ENCODE measurements at places on chromosomes 7 and 10.

GRCh38 chr7:37690206-37690605 is 6.6 kb downstream of the GPR141 start:
- DNase-seq = no peak

DNA sequence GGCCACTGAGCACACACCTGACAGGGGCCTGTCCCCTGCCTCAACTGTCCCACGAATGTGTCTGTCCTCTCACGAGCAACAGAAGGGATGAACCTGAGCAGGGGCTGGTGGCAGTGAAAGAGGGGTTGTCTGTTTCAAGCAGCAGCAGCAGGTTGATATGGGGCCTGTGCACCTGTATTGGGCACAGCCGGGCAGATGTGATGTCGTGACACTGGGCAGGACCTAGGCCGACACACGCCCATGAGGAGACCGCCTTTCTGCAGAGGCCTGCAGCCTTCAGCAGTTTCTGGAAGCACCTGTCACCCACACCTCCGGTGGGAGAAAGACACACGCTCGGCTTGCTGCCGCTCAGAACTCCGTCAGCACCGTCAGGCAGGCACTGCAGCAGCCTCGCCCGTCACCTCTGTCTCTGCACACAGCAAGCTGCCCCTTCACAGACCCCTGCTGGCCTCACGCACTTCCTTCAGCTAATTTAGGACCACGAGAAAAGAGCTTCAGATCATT is 48.5 kb downstream of the AMZ1 start:
- DNase-seq = no peak

- no peak for DNase-seq
Measured at GRCh38 chr10:59672150-59672875, 37.3 kb downstream of the SLC16A9 start.

DNA sequence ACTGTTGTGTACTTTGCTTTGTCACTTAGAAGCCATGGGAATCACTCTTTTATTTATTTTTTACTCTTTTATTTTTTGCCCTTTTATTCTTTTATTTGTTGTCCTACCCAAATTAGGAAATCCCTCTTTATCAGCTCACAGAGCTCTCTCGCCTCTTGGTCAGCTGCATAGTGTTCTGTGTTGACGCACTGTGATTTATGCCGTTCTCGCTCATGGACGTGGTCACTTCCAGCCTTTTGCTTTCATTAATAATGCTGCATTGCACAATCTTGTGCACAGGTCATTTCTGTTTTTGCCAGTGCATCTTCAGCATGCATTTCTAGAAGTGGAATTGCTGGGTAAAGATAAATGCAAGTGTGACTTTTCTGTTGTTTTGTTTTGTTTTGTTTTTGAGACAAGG is 42.3 kb downstream of the FBH1 start:
- no peak for DNase-seq

DNA sequence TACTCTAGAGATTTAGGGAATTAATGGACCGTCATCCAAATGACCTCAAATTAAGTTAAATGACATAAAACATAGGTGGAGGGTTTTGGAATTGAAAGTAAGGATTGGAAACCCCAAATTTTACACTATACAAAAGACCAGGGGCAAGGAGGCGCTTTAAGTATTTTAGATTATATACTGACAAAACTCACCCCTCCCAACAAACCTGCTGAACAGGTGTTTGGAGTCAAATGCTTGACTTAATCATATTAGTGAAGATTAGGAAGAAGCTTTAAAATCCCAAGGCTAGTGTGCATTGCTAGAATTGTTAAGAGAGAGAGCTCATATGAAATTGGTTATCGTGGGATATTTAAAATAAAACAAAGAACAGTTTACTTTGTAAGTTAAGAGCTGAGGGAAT is at the start of gene GNGT1:
TSS of gene GNGT1 (plus strand) at position 301 of the 400 bp plus-strand sequence. CDS start 180 bp downstream, outside the sequence.
- DNase-seq = no peak

DNA sequence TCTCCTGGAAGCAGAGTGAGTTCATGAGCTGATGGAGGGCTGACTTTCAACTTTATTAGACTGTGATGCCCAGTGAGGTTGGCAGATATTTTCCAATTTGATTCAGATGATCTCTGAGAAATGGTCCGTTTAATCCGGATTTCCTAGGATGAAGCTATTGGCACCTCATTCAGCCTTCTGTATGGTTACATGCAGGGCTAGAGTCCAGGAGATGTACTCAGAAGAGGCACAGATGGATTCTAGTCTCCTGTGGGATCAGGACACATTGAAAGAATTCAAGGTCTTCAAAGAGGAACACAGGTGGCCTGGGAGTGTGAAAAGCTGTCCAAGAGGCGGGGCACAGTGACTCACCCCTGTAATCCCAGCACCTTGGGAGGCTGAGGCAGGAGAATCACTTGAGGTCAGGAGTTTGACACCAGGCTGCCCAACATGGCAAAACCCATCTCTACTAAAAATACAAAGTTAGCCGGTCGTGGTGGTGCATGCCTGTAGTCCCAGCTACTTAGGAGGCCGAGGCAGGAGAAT is 23.0 kb upstream of the RHEB start:
- DNase-seq = peak; percentile 33

DNA sequence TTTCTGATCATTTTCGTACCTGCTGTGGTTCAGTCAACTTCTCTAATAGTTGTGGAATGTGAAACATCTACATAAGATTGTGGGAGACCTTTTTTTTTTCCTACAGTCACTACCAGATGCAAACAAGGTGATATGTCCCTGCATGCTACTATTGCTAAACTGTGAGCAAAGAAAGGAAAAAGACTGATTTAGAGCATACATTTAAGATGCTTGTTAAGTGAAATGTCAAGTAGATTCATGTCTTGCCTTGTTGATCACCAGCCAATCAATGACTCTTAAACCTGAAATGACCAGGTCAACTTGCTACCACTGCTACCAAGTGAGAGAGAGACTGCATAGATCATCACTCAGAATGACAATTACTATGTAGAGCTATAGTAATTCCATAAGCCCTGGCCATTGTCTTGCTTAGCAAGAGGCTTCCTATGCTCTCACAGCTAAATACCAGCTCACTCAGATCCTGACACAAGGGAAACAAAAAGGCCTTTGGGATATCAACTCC is 84.3 kb upstream of the SKAP2 start:
- no peak for DNase-seq

GRCh38 chr10:128859738-128860386 is 607.2 kb upstream of the MGMT start:
- no peak for DNase-seq

- no peak for DNase-seq
Measured at GRCh38 chr10:75770626-75771081, 339.2 kb downstream of the LRMDA start.

- no peak for DNase-seq
Measured at GRCh38 chr10:12479924-12480323, 130.6 kb downstream of the CAMK1D start.

DNA sequence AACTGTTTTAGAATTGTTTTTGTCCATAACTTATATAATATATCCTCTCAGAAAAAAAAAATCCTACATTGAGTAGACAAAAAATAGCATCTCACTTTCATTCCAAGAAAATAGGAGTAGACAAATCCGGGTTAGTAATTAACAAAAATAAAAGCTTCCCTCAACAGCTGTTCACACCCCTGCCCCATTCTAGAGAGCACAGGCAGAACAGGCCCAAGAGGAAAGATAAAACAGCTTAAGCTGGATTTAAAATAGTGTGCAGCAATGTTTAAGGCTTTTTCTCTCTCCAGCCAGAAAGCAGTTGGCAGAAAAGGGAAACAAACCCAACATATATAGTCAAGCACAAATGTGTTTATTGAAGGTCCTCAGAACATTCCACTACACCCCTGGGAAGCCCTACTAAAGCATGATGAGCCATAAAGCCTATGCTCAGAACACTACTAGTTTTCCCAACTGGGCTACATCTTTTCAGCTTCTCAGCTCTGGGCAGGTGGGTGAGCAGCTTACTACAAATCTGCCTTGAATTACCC is 189.9 kb downstream of the MTERF1 start:
- no peak for DNase-seq

DNA sequence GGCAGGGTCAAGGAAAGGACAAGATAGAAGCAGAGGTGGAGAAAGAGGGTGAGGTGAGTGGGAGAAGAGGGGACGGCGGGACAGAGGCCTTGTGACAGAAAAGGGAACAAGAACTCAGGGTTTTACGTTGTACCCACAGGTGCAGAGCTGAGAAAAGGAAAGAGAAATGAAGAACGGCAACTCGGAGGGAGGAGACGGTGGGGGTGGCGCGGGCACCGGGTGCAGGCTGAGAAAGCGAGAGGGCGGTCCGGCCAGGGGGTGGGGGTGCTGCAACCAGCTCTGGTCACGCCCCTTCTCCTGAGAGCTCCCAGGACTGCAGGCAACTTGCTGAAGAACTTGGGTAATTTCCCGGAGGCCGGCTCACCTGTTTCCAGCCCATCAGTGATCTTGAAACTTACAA is 65.3 kb downstream of the CARD11 start:
- no peak for DNase-seq

- no peak for DNase-seq
Measured at GRCh38 chr7:6205971-6206660, 66.3 kb downstream of the CYTH3 start.

- no peak for DNase-seq
Measured at GRCh38 chr10:123552760-123553554, 113.2 kb upstream of the GPR26 start.

DNA sequence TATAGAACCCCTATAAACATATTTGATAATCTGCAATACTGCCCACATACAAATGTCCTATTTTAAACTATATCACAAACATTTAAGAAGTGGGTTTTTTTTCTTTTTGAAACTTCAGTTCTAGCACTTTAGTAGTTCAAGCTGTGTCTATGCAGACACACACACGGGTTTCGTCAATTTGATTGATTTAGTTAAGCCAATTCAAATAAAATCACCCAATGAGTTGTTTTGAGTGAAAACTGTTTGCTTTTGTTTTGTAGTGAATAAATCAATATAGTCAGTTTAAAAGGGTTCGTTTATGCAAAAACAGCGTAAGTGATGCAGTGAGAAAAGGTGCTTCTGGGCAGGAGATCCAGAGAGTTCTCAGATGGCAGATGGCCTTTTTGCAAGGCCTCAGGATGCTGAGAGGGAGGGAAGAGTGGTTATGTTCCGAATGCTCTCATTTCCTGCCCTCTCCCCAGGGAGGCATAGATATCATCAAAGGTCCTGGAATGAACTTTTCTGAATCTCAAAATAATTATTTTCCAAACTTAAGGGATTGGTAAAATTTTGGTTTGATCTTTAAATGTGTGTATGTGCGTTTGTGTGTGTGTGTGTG is 102.7 kb downstream of the AGMO start:
- no peak for DNase-seq

DNA sequence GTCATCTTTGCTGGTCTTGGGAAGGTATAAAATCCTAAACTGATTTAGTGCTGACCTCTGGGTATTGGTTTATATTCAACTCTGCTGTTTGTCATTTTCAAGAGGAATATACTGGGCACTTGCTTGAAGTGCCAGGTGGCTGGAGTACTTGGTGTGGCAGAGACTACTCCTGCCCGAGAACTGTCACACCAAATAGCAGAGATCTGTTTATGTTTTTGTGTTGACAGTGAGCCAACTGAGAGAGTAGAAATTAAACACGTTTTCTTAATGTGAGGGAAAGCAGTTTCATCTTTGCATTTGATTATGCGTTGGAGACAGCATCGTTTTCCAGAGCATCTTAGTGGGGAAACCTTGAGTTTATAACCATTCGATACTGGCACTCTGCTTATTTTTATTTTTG is 174.4 kb downstream of the CDCA7L start:
- peak; percentile 53 for DNase-seq

- DNase-seq = no peak
Measured at GRCh38 chr7:86943447-86943846, 116.0 kb downstream of the ELAPOR2 start.

- no peak for DNase-seq
Measured at GRCh38 chr7:2928613-2929311, 84.7 kb upstream of the GNA12 start.

GRCh38 chr10:86449926-86450558 is 71.5 kb downstream of the WAPL start:
- DNase-seq = no peak

- DNase-seq = peak; percentile 69
Measured at GRCh38 chr7:151809146-151809863, 67.6 kb downstream of the PRKAG2 start.

DNA sequence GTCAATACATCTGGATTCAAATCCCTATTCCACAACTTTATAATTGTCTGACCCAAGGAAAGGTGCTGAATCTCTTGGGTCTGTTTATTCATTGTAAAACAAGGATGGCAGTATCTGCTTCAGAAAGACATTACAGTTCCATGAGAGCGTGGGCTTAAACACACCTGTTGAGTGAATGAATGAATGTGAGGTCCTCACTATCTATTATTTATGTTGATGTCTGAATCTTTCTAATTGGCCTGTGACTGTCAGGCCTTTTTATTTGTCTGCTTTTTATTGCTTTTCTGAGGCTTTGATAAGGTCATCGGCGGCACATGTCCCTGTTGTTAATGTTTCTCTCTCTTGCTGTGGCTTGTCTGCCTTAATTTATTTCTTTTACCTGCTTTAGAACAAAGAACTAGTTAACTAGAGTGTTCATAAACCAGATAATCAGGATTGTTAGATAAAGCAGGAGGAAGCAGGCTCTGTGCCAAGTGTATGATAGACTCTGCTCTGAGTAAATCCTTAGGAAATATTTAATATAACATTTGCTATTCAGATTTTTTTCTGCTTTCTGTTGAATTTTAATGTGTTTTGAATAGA is 42.3 kb upstream of the CYCS start:
- DNase-seq = no peak

DNA sequence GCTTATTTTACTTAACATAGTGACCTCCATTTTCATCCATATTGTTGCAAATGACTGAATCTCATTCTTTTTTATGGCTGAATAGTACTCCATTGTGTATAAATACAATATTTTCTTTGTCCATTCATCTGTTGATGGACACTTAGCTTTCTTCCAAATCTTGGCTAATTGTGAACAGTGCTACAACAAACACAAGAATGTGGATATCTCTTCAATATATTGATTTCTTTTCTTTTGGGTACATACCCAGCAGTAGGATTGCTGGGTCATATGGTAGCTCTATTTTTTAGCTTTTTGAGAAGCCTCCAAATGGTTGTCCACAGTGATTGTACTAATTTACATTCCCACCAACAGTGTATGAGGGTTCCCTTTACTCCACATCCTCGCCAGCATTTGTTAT is 58.0 kb downstream of the CREB5 start:
- no peak for DNase-seq

DNA sequence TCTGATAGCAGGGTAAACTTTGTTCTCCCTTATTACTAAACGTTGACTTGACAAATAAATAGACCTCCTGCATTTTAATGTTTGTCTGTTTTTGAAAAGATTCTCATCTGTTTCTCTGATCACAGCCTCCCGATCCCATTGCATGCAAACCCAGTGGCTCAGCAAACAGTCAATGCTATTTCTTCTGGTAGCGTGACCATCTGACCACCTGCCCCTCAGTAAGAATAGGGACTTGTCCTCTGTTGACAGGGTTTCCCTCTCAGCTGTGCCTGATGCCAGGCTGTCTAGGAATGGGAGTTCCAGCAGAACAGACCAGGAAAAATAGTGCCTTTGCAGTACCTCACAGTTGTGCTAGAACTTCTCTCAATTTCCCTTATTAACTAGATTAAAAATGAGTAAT is 40.7 kb upstream of the EBLN1 start:
- DNase-seq = no peak

- no peak for DNase-seq
Measured at GRCh38 chr7:77827999-77828398, 29.4 kb downstream of the PHTF2 start.

- DNase-seq = no peak
Measured at GRCh38 chr7:71555758-71556157, 423.8 kb downstream of the GALNT17 start.

GRCh38 chr7:98771941-98772603 is 97.7 kb downstream of the TMEM130 start:
- DNase-seq = no peak

Data from cerebellum (tissue), 4 donors.